Myometrial cell (primary cell): ENCODE measurements at places on chromosomes 6 and 20. TPM values are rescaled to one million over a fixed set of nuclear protein-coding genes. Genes with fewer than 3 reads are reported as not detected.

The ADGRG6 gene
- total RNA-seq = 16.7 and 22.0 TPM in 2 replicates

The BTN3A1 gene
- total RNA-seq = 25.9 and 27.6 TPM in 2 replicates

The GPR31 gene
- not detected in 2 replicates for total RNA-seq

The CLIC1 gene
- 1,096 and 1,127 TPM in 2 replicates for total RNA-seq

The ADTRP gene
- total RNA-seq = 1.2 TPM in 1 of 2 replicates, not detected in the other

The PLAGL2 gene
- total RNA-seq = 3.7 and 5.1 TPM in 2 replicates

The OR2B6 gene
- total RNA-seq = not detected in 2 replicates
